CD4-positive, alpha-beta memory T cell (primary cell): ENCODE measurements at places on chromosomes 5 and 9. TPM values are rescaled to one million over a fixed set of nuclear protein-coding genes. Genes with fewer than 3 reads are reported as not detected.

The ANKRD31 gene
- 0.86 TPM for total RNA-seq

The GARNL3 gene
- total RNA-seq: 5.9 TPM

- H3K4me3 ChIP-seq: no peak overlapping the region
- no peak overlapping the region for H3K27ac ChIP-seq
- DNase-seq: no peak
- no peaks in the 10 kb centered on the region for H3K27me3 ChIP-seq
- no peaks in the 10 kb centered on the region for H3K4me1 ChIP-seq
Measured at GRCh38 chr9:90107040-90107725, 502.4 kb downstream of the GADD45G start.

- no peak overlapping the region for H3K4me3 ChIP-seq
- H3K36me3 ChIP-seq: no peaks in the 10 kb centered on the region
- no peaks in the 10 kb centered on the region for H3K27me3 ChIP-seq
- no peak for DNase-seq
Measured at GRCh38 chr5:174235221-174236011, 189.9 kb downstream of the NSG2 start.

DNA sequence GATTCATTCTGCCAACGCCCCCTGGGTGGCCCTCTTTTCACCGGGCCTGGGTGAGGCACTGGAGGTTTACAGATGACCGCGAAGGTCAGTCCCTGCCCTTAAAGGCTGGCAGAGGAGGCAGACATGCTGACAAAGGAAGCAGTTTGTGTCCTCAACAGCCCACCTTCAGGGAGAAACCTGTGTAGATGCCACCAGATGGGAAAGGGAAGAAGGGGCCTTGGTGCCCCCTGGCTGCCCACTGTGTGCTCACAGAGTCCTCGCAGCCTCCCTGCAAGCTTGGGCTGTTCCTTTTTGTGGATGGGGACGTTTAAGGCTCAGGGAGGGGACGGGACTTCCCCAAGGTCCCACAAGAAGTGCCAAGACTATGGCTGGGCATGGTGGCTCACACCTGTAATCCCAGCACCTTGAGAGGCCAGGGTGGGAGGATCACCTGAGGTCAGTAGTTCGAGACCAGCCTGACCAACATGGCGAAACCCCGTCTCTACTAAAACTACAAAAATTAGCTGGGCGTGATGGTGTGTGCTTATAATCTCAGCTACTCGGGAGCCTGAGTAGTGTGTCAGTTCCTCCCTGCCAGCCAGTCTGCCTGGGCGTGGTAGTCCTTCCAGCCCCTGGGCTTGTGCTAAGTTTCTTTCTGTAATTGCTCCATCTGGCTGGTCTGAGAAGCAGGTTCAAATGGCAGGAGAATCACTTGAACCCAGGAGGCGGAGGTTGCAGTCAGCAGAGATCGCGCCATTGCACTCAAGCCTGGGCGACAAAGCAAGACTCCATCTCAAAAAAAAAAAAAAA lies 36.2 kb downstream of the NEK6 start:
- peaks cover 17% of the 10 kb centered on the region for H3K4me1 ChIP-seq
- peak; percentile 12 for DNase-seq
- no peak overlapping the region for H3K4me3 ChIP-seq
- no peaks in the 10 kb centered on the region for H3K36me3 ChIP-seq
- H3K27ac ChIP-seq: no peak overlapping the region
- no peaks in the 10 kb centered on the region for H3K27me3 ChIP-seq

DNA sequence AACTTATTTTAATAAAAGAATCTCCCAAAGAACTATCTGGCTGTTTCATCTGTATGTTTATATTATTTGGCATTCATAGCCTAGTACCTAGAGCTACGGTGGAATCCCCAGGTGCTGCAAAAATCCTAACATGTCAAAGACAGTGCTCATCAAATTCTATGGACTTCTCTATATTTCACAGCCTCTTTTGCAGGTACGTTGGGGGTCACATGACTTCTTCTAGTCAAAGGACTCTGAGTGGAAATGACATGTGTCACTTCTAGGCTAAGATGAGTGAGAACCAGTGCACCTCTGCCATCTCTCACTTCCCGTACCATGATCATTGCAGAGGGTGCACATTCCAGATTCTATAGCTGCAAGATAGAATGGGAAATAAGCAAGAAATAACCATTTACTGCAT lies 72.5 kb upstream of the PTGER4 start:
- H3K4me3 ChIP-seq: no peak overlapping the region
- H3K4me1 ChIP-seq: peaks cover 37% of the 10 kb centered on the region
- no peak overlapping the region for H3K27ac ChIP-seq

- H3K27ac ChIP-seq: no peak overlapping the region
- H3K27me3 ChIP-seq: no peaks in the 10 kb centered on the region
- H3K4me1 ChIP-seq: no peaks in the 10 kb centered on the region
- H3K4me3 ChIP-seq: no peak overlapping the region
Measured at GRCh38 chr5:120805131-120805530, 341.0 kb downstream of the PRR16 start.

GRCh38 chr5:157518963-157519362 lies 56.6 kb downstream of the ADAM19 start:
- no peak overlapping the region for H3K4me3 ChIP-seq
- H3K27me3 ChIP-seq: no peaks in the 10 kb centered on the region
- no peaks in the 10 kb centered on the region for H3K4me1 ChIP-seq
- DNase-seq: no peak

The NDOR1 gene
- total RNA-seq: 36.7 TPM

DNA sequence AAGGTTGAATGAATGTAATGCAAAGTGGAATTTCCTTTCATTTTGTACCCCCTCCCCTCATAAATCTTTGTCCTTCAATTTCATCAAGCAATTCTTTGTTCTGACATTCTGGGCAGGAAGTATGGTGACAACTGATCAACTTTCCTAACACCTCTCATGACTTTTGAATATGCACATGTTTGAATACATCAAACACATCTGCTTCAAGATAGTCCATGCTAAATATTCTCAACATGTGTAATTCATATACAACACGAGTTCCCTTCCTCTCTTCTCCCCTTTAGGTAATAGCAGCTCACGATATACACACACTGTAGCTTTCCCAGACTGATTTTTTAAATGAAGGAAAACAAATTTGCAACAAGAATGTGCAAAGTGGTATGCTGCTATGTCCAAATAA lies 103.6 kb upstream of the EFNA5 start:
- no peaks in the 10 kb centered on the region for H3K27me3 ChIP-seq
- H3K4me1 ChIP-seq: no peaks in the 10 kb centered on the region
- no peaks in the 10 kb centered on the region for H3K36me3 ChIP-seq
- H3K27ac ChIP-seq: no peak overlapping the region
- DNase-seq: no peak
